T-helper 1 cell (primary cell): ENCODE measurements at places on chromosomes 3 and 15.

DNA sequence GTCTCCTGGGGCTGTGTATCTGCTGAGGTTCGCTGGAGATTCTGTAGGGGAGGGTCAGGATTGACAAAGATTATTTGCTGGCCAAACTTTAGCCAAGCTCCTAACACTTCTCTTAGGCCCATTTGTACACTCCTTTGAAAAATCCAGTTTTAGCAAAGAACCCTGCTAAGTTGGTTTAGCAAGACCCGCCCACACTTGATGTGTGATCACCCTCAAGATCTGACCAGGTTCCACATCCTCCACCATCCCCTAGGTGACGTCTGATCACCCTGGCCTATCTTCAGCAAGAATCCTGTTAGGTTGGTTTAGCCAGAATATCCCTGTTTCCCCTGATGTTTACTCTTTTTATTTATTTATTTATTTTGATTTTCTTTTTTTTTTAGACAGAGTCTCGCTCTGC, 14.8 kb upstream of the SLC35G2 start:
- no peak for DNase-seq

DNA sequence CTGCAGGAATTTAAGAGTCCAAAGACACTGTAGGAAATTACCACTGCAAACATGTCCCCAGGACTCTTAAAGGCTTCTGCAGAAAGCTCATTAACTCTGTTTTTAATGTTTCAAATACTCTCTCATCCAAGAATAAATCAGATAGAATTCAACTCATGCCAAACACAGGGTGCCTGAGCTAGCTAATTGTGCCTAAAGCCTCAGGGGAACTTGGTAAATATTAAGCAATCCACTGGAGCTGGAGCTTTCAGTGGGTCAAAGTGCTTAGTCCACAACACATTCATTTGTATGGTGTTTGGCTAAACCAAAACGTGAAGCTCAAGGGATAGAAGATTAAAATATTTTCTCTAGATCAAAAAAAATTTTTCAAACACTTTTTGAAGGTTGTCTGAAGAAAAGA, 131.4 kb downstream of the THRB start:
- no peak for DNase-seq

GRCh38 chr3:34504775-34505174, 706.3 kb downstream of the PDCD6IP start:
- DNase-seq: no peak

- DNase-seq: no peak
Measured at GRCh38 chr15:98996169-98996568, 11.4 kb downstream of the PGPEP1L start.

- DNase-seq: no peak
Measured at GRCh38 chr15:70387993-70388392, 290.3 kb upstream of the TLE3 start.
